ENCODE measurements at places on chromosomes 5 and 9.

- no peak for DNase-seq
Measured at GRCh38 chr5:24788829-24789514, 144.2 kb upstream of the CDH10 start.

DNA sequence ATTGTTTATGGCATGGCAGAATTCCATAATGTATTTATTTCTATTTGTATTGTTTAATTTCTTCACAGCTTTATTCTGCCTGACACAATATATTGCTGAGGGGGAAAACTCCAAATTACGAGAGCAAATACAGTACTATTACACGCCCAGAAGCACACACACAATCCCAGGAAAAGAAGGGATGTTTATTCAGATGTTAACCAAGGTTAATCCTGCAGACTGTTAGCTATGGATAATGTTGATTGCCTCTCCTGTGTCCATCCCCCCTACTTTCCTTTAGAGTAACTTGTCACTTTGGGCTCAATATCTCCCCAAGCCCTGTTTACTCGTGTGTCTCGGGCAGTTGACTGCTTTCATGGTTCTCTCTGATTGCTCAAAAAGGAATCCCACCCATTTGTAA lies 84.2 kb upstream of the ERCC6L2 start:
- DNase-seq: no peak

- no peak for DNase-seq
Measured at GRCh38 chr5:179194201-179194910, 134.2 kb downstream of the ZNF354C start.

DNA sequence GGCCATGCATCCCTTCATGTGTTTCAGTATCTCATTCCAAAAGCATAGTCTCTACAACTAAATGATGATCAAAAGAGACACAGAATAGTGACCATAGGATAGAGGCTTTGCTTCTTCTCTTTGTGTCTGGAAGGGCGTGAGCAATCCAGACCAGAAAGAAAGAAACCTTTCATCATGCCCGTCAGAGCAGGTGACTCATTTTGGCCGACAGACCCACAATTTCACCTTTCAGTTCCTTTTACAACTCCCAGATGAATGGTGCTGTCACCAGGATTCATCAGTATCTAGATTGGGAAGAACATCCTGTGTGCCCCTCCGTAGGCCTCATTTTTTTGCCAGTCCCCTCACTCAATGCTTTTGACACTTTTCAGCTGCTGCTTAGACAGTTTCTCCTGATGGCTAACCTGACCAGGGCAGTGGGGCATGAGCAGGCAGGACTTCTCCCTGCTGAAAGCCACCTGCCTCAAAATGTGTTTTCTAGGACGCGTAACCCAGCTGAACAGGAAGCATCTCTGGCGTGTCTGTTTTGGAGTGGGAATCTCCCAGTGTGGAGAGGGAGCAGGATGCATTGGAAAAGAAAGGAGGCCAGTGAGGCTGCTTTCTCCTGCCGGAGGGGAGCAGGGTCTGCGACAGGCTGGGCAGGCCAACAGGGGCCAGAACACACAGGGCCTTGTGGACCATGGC lies 21.2 kb downstream of the ABLIM3 start:
- no peak for DNase-seq

- no peak for DNase-seq
Measured at GRCh38 chr5:135269199-135269598, 129.8 kb downstream of the MACROH2A1 start.

DNA sequence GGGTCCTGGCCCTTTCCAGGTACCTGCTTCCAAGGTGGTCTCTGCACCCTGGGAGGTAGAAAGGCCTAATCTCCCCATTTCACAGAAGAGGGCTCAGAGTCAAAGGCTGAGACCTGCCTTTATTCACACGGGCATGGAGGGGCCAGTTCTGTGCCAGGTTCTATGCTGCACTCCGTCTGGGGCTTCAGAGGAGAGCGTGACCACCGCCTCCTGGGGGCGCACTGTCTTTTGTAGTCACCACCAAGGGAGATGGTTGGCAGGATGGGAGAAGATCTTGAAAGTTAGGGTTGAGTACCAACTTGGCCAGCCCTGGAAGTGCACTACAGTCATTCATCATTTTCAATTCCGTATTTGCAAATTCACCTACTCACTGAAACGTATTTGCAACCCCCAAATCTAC lies 23.7 kb upstream of the PRDM12 start:
- no peak for DNase-seq

- no peak for DNase-seq
Measured at GRCh38 chr9:28155671-28156070, 582.4 kb upstream of the C9orf72 start.
